ENCODE measurements at places on chromosomes 12 and 14.

DNA sequence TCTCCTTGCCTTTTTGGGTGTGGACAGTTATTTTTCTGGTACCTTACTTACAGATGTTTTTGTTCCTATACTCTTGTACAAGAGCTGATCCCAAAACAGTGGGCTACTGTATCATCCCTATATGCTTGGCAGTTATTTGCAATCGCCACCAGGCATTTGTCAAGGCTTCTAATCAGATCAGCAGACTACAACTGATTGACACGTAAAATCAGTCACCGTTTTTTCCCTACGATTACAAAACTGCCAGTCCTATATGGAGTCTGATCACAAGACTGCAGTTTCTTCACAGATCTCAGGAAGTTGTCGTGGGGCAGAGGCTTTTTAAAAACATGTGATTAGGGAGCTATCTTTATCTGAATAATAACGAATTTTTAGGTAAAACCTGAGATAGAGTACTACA is 1.3 kb downstream of the LYSET start:
- DNase-seq = no peak

DNA sequence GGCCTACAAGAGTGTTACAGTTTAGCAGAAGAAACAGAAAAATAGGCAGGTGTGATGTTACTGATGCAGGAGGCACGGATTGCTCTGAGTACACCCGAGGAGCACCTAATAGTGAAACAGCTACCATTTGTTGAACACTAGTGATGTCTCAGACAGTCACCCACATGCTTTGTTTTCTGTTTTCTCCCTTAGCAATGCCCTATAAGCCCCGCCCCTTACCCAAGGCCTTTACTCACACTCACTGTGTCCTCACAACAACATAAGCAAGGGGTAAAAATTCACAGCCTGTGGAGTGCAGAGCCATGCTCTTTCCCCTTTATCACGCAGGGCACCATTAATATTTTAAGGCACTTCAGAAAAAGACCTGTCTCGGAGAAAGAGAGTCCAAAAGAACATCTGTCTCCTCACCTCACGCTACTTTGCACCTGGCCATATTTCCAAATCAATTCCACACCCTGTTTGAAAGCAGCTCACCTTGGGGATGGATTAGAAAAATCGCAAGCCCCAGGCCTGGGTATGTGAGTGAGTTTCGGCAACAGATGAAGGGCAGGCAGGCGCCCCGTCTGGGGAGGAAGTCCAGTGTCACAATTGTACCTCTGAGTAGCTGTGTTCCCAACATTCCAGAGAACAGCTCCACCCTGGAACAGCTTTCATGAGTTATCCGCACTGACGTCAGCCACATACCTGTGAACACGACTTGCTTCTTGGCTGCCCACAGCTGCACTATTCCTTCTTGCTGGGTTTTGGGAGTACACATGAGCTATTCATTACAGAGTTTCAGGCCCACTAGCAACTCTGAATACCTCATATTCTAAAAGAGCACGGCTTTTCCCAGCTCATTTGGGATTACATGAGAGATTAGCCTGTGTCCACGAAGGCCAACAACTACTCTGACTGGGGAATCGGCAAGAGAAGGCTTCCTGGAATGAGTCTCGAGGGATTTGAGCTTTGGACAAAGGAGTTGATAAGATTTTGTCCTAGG is 26.0 kb downstream of the MAPK1IP1L start:
- DNase-seq = no peak

DNA sequence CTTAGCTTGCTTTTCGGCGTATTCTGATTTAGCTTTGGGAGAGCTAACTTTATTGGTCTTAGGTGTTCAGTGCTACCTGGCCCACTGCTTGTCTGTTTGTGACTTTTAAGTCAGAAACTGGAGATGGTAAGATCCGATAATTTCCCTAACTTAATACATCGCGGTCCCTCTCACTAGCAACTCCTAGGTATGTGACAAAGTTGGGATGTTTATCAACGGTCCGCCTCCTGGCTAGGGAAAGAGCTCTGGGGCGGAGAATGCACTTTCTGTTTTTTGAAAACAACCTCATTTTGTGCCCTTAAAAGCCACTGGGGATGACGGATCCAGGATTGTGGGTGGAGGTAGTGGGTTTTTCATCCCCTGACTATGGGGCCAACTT is 1.2 kb downstream of the CDKN1B start:
- DNase-seq = no peak

DNA sequence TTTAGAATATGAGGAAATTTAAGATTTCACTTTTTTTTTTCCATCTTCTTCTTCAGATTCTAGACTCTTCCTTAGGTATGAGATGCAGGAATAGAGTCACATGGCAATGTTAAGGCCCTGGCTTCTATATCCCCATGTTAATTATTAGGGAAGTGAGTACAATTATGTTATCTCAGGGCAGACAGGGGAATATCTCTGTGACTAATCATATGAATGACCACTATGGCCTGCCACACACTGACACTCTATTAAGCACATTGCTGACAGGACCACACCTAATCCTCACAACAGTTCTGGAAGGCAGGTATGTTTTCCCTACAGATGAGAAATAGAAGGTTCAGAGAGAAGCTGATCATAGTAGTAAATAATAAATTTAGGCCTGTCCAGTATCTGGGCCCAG is 69.4 kb upstream of the PTPRQ start:
- DNase-seq = no peak

- no peak for DNase-seq
Observed at GRCh38 chr12:13377698-13378097, 181.2 kb downstream of the EMP1 start.

DNA sequence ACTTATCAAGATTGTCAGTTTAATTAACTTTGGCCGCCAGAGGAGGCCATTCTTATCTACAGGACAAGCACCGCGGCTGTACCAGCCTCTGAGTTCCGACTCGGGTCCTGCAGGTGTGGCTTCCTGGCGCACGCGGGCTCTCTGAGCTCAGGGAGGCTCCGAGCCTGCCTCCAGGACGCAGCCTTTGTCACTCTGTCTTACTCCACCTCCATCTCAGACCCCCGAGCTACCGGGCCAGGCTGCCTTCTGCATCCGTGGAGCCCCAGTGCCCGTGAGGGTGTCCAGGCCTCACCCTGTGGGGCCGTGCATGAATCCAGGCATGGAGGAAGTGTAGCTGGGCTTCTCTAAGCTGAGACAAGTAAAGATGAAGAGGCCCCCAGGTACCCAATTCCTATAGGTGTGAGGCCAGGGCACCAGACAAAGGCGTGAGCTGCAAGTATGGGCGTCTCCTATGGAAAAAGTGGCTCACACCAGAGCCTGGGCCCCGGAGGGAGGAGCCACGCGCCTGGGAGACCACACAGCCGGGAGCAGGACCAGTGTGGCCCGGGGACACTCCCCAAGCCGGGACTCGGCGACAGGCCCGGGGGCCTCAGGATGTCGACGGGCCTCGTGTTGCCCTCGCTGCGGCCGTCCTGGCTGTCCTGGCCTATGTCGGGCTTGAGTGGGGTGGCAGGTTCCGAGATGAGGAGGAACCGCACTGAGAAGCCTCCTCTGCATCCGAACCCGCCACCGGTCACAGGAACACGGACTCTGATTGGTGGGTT is 42.8 kb downstream of the NOC4L start:
- DNase-seq = no peak

- no peak for DNase-seq
Observed at GRCh38 chr12:79935624-79936345, 888 bp upstream of the PPP1R12A start.

- DNase-seq = no peak
Observed at GRCh38 chr14:84749191-84749955, 780.6 kb upstream of the FLRT2 start.

DNA sequence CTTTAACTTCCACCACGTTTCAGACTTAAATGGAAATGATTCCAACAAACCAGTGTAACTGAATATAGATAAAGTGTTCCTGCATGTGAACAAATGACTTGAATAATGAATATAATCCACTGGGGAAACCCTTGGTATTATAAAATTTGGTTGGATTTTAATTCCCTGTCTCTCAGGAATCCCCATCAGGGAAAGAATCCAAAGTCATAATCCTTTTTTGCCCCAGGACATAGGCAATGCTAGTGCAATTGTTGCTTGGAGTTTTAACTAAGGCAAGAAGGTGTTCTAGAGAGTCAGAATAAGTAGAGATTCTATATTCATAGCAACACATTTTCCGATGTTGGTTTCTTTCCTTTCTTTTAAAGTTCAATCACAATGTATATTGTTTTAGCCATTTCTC is 1169.4 kb downstream of the GALC start:
- no peak for DNase-seq

GRCh38 chr12:45598761-45599160 is 130.7 kb upstream of the ARID2 start:
- DNase-seq = no peak

DNA sequence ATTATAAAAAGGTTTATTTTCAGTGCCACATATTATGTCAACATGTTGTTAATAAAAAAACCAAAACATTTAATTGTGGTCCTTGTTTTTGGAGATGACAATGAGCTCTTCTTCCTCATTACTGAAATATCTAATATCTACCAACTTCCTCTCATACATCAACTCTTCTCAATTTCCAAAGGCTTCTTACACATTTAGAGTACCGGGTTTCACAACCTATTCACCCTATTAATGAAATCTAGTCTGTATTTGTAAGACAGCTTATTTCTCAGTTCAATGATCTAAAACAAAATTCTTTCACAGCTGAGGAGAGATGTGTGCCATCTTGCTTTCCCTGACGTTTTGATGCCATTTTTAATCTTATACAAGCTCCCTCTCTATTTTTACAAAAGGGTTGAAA is 14.5 kb downstream of the NRDE2 start:
- DNase-seq = no peak

DNA sequence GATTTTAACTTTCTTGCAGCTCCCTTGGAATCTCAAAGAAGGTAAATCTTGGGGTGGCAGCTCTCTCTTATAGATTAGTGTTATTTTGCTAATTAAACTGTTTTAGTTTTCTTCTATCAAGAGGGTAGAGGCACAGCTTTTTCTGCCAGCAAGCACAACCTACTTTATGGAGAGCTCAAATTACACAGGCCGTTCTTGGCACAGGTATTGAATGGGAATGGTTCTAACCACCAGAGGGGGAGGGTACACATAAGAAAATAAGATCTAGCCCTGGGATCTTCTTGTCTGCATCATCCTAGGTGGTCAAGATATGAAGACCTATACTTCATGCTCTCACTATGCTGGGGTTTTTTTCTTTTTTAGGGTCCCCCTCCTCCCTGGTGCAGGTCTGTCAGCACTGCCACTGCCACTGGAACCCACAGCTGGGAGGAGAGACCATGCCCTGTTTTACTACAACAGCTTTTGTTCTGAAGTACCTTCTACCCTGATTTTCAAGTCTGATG is 48.6 kb upstream of the STAC3 start:
- DNase-seq = no peak

- DNase-seq = no peak
Observed at GRCh38 chr12:8950702-8951478, 1.4 kb upstream of the M6PR start.

DNA sequence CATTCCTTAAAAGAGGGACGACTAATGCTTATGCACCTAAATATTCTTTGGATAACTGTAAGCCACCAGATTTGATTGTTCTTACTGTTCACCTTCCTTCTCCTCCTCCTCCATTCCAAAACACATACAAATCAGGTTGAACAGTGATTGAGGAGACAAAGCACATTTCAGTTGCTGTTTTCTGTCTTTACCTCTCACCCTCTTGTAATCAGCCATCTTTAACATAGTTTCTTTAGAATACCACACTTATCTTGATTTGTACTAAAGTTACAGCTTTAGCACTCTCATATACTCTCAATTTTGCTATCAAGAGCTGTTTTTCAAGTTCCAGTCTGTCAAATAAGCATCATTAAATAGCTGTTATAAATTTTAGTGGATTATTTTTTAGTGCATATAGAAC is 338.3 kb upstream of the RGS6 start:
- DNase-seq = no peak

- DNase-seq = peak; percentile 61
Observed at GRCh38 chr12:27779920-27780611, at the start of the genes KLHL42 and MANSC4. Gene KLHL42, plus strand, starts transcription at chr12:27780233. Its CDS starts 98 bp downstream, at chr12:27780331. Gene MANSC4, minus strand, starts transcription at chr12:27780236. Its CDS starts 8,960 bp downstream, at chr12:27771276.

DNA sequence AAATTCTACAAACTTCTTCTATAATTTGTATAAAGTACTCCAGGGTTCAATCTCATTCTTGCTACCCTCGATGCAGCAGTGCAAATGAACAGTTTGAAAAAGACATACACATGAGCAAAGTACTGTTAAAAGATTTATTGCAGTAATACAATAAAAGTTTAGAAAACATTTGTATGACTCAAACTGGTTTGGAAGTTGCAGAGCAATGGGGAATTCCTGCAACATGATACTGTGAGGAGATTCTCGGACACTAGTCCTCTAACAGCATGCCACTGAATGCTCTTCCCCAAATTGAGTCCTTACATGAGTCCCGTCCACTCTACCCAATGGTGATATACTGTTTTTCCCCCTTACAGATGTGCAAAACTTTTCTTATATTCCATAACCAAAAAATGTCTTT is 45.4 kb downstream of the ATG14 start:
- no peak for DNase-seq

DNA sequence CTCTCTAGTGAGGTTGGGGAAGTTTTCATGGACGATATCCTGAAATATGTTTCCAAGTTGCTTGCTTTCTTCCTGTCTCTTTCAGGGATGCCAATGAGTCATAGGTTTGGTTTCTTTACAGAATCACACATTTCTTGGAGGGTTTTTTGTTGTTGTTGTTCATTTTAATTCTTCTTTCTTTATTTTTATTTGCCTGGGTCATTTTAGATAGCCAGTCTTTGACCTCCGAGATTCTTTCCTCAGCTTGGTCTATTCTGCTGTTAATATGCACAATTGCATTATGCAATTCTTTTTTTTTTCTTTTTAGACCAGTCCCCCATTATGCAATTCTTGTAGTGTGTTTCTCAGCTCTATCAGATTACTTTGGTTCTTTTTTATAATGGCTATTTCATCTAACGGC is 338.9 kb downstream of the AEBP2 start:
- DNase-seq = no peak

DNA sequence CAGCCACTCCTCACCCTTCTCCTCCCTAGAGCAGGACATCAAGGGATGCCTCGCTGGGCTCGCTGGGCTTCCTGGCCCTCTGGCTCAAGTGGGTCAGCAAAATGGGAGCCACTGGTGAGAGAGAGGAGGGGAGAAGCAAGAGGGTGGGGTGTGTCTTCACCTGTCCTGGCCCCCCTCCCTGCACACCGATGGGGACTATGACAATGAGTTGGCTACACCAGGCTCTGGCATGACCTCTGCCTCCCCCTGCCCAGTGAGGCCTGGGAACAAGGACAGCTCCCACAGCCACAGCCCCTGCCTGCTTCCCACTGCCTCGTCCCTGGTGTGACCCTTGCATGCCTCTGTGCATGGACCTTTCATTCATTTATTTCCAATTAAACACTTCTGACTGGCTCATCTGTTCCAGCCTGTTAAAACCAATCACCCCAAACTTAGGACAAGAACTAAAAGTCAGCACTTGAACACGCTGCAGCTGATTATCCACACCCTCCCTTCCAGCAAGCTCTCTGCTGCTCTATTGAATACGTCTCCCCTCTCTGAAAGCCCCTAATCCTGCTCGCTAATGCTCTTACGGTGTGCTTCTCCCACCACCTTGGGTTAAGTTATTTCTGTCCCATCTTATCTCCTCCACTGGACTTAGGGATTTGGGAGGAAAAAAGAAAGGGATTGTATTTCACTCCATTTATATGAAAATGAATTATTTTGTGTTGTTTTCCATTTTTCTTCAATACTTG is 5.8 kb upstream of the PPP2R5C start:
- no peak for DNase-seq

GRCh38 chr14:80634106-80634758 is 307.3 kb downstream of the CEP128 start:
- DNase-seq = no peak

All from right atrium auricular region (tissue), 2 donors.